ENCODE measurements at places on chromosomes 1 and 21. TPM values are rescaled to one million over a fixed set of nuclear protein-coding genes. Genes with fewer than 3 reads are reported as not detected.

Gene LCE1D
- total RNA-seq = not detected

Gene ZNF697
- total RNA-seq = 16.8 TPM

Gene PPIH
- total RNA-seq = 23.2 TPM

Gene CTBS
- 3.2 TPM for total RNA-seq
